T-helper 1 cell (primary cell): ENCODE measurements at places on chromosomes 2 and 18.

GRCh38 chr18:21479721-21480120 lies 120.8 kb downstream of the ESCO1 start:
- no peak for DNase-seq

GRCh38 chr2:73272270-73272669 lies 12.0 kb downstream of the FBXO41 start:
- DNase-seq: no peak

- DNase-seq: no peak
Observed at GRCh38 chr2:237411683-237412423, 2.1 kb downstream of the COL6A3 start.

DNA sequence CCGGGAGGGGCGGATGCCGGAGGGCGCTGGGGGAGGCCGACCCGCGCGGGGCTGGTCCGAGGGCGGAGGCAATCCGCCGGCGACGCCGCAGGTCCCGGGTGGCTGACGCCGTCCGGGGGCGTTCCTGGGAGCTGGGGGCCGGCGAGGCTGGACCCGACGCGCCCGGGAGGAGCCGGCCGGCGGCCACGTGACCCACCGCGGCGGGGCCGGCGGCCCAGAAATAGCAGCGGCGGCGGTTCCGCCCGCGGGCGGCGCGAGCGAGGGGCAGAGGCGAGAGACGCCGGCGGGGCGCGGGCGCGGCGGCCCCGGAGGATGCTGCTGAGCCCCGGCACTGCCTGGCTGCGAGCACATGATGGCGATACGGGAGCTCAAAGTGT lies at the start of gene RAB31:
Gene RAB31, plus strand, starts transcription at position 245 of the 377 bp plus-strand sequence. Its CDS starts 105 bp downstream, at position 350.
- no peak for DNase-seq

- DNase-seq: no peak
Observed at GRCh38 chr2:26898480-26899078, 50.6 kb downstream of the DPYSL5 start.

- no peak for DNase-seq
Observed at GRCh38 chr2:219159771-219160185, 837 bp downstream of the NHEJ1 start.

GRCh38 chr2:170002096-170002495 lies 174.8 kb downstream of the UBR3 start:
- no peak for DNase-seq

GRCh38 chr2:15238028-15238427 lies 323.1 kb downstream of the NBAS start:
- no peak for DNase-seq

DNA sequence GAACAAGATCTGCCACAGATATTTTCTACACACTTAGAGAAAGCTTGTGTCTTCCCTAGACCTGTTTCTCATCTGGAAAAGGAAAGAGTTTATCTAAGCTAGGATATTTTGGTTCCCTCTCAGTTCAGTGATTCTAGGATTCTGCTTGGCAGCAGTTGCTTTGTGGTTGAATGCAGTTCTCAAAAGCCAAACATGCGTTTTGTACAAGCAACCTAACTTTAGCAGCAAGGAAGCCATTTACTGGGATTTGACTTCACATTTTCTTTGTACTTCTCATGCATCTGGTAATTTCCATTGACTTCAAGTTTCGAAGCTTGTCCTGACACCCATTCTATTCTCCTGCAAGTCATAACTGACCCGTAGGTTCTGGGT lies 33.3 kb downstream of the VSNL1 start:
- no peak for DNase-seq
